ENCODE measurements at places on chromosomes 2 and 18. TPM values are rescaled to one million over a fixed set of nuclear protein-coding genes. Genes with fewer than 3 reads are reported as not detected.

Gene ITGB6
- total RNA-seq, result 17.2 TPM

Gene FN1
- total RNA-seq, result 292 TPM

Gene SCN3A
- 2.0 TPM for total RNA-seq

Gene TTC21B
- total RNA-seq, result 40.5 TPM

Gene PRKAG3
- total RNA-seq, result not detected

Gene CABLES1
- 39.3 TPM for total RNA-seq

Gene STPG4
- 2.9 TPM for total RNA-seq

Gene ANKRD30BL
- 1.2 TPM for total RNA-seq

Gene ADCYAP1
- 2.2 TPM for total RNA-seq

Gene SCN1A
- not detected for total RNA-seq

Gene POTEJ
- total RNA-seq, result not detected

Gene GALNT5
- total RNA-seq, result 3.2 TPM

Gene TMEM200C
- under 0.01 TPM for total RNA-seq

Gene PIEZO2
- 5.9 TPM for total RNA-seq

- no peak for DNase-seq
Measured at GRCh38 chr18:51430538-51430937, 233.1 kb upstream of the MEX3C start.

GRCh38 chr2:109597283-109597682, 16.5 kb downstream of the SEPTIN10 start:
- DNase-seq, result no peak

GRCh38 chr2:118250463-118250862, 162.2 kb downstream of the INSIG2 start:
- DNase-seq, result no peak

DNA sequence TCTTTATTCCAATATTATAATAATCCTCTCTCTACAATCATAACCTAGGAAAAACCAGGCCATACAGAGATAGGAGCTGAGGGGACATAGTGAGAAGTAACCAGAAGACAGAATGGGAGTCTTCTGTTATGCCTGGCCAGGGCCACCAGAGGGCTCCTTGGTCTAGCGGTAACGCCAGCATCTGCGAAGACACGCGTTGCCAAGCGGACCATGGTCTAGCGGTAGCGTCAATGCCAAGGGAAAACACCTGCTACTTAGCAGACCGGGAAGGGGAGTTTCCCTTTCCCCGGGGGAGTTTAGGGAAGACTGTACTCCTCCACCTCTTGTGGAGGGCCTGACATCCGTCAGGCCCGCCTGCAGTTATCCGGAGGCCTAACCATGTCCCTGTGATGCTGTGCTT, 36.6 kb downstream of the ARL6IP6 start:
- DNase-seq, result no peak

- no peak for DNase-seq
Measured at GRCh38 chr18:63109022-63109421, 210.5 kb downstream of the BCL2 start.

- no peak for DNase-seq
Measured at GRCh38 chr2:231483398-231484329, 19.4 kb upstream of the NCL start.

DNA sequence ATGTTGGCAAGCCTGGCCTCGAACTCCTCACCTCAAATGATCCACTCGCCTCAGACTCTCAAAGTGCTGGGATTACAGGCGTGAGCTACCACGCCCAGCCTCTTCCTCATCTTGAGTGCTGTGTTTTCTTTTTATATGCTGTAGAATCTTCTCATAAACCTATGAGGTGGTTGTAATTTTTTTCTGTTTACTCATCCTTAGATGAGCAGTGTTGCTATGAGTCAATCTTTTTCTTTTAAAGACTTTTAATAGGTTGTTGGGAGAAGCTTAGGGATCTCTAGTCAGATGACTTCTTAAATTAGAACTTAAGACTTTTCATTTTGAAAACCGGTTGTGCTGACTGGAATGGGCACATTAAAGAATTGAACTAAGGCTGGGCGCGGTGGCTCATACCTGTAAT, 8.7 kb upstream of the AAK1 start:
- no peak for DNase-seq

GRCh38 chr2:231129216-231129615, 4.4 kb upstream of the HTR2B start:
- no peak for DNase-seq

DNA sequence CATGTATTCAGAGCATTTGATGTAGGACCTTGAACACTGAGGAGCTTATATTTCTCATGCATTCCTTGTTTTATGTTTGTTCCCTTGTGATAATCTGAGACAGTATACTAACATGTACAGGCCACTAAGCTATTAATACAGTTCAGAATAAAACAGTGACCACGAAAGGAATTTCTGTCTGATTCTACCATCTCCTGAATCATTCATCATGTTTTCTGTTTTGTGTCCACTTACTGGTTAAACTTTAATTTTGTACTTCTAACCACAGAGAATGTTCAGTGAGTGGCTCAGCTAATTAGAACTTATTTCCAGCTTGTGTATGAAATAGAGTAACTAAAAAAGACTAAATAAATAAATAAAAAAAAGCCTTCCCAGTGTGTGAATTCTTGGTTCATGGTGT, 110.4 kb downstream of the LRP1B start:
- DNase-seq, result no peak

DNA sequence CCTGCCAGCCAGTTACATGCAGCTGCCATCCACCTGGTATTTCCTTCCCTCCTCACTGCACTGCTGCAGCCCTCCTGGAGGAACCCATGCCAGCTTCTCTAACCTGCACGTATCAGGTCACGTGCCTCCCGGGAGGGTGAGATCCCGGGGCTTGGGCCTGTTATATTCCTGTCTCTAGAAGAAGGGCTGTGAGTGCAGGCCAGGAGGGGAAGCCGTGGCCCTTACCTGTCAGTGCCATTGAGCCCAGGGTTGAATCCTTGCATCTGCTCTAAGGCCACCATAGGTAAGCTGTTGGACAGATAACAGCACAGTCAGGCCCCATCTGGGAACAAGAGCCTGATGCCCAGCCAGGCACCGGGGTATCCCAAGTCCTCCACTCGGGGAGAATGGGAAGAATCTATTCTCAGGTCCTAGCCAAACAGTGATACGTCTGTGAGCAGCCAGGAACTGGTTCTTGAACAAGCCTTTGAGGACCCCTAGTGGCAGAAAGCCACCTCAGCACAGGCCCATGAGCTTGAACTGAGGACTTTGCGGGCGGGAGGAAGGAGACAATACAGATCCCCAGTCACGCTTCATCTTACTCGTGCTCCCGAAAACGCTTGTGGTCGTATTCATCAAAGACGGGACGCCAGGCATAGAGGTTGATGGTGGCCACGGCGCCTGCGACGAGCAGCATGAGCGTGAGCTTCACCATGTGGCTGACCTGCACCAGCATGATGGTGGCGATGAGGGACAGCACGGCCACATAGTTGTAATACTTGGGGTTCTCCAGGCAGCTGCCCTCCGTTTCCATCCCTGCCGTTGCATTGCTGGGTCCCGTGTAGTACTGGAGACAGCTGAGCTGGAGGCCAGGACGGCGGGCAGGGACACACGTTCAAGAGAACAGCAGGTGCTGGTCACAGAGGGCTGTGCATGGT, 34.4 kb downstream of the CENPO start:
- DNase-seq, result no peak

GRCh38 chr2:85538507-85539360, at the start of gene MAT2A:
MAT2A (plus strand) TSS chr2:85539168; CDS start chr2:85539288, 120 bp downstream.
- DNase-seq, result no peak

GRCh38 chr2:171210864-171211431, 50.3 kb upstream of the TLK1 start:
- no peak for DNase-seq

- no peak for DNase-seq
Measured at GRCh38 chr2:177714704-177715103, 322.1 kb downstream of the AGPS start.

- no peak for DNase-seq
Measured at GRCh38 chr18:11249391-11249790, 100.0 kb upstream of the PIEZO2 start.

- no peak for DNase-seq
Measured at GRCh38 chr2:119487434-119488244, 36.6 kb downstream of the SCTR start.

DNA sequence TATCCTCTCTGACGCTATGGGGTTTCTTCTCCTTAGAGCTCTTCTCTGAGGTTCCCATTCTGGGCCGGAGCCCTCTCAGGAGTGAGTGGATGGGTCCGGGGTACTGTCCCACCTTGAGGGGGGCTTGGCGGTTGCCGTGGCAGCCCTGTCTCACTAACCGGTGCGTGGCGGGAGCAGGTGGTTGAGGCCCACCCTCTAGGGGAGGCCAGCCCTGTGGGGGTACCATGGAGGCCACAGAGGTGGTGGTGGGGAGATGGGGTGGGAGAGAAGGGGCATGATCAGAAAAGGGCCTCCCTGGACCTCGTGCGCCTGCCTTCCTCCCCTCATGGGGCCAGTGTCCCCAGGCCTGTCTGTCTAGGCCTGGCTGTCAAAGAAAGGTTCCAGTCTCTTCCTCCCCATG, 22.3 kb downstream of the IGFBP5 start:
- DNase-seq, result no peak

GRCh38 chr18:76546088-76546435, 51.0 kb upstream of the ZNF516 start:
- no peak for DNase-seq

DNA sequence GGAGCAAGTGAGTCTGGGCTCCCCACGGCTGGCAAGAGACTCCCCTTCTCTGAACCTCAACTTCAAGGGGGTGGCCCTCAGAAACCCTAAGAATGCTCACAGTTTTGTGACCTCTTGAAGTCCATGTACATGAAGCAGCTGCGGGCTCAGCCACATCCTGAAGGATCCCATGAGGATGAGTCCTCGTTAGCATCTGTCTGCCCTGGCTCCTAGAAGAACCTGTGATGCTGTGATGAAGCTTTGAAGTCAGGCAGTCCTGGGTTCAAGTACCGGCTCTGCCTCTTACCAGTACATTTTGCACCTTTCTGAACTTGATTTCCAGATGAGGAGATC, 38.1 kb downstream of the SDC1 start:
- DNase-seq, result no peak

DNA sequence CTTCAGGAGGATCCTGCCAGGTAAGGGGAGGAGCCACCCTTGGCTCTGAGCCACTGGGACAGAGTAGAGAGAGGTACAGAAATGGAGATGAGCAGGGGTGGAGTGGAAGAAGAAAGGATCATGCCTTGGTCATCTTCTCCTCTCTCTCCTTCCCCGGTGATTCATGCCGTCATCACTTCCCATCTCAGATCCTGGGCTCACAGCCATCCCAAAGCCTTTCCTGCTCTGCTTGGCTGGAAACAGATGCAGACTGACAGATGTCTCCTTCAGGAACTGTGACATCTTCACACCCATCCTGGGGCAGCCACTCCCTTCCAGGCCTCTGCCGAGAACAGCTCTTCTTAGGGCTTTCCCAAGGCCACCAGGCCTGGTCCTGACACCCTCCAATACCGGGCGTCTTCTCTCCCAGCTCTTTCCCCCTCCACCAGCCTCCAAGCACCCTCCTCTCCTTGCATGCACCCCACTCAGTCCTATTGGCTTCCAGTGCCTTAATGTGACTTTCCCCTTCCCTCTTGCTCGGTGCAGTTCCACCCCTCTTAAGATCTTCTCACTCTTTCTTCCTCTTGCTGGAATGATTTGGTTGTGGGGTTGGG, 58.3 kb upstream of the TNP1 start:
- no peak for DNase-seq

- no peak for DNase-seq
Measured at GRCh38 chr2:98615481-98615880, 7.1 kb downstream of the UNC50 start.

- no peak for DNase-seq
Measured at GRCh38 chr2:145402706-145403277, 882.9 kb upstream of the ZEB2 start.

GRCh38 chr2:56292951-56293350, 109.2 kb downstream of the CCDC85A start:
- DNase-seq, result no peak

GRCh38 chr2:65227020-65227455, 593 bp upstream of the ACTR2 start:
- DNase-seq, result no peak

DNA sequence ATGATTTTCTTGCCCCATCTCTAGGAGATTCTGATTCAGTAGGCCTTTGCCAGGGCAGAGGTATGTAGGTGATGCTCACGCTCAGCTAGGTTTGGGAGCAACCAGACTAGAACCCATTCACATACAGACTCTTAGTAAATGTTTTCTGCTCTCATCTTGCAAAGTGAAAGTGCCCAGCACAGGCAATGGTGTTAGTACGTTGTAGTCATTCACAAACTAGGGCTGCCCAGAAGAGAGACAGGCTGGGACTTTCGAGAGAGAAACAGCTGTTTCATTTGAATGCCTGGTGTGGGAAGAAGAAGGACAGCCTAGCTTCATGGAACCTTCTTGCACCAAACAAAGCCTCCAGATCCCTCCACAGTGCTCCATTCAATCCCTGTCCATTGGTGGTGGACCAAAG, 19.4 kb downstream of the DDX18 start:
- no peak for DNase-seq

DNA sequence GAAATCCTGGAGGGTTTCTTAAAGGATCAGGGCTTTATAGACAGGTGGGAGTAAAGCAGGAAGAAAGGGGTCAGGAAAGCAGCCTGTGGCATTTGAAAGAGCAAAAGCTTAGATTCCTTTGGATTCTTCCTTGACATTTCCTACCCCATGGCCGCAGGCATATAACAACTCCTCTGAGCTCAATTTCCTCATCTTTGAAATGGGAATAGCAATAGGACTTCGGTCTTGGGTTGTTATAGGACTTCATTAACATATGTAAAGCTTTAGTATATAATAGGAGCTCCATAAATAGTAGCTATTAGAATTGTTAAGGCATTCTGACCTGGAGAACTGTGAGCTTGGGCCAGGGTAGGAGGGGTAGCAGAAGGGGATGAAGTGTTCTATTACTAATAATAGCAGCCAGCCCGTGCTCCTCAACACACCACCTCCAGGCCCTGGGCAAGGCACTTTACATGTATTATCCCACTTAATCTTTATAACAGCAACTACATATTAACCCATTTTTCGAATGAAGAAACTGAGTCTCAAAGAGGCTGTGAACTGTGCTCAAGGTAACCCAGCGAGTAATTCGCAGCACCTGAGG, 10.6 kb downstream of the ZFP36L2 start:
- no peak for DNase-seq

Data from vagina (tissue), 2 donors.